ENCODE measurements at places on chromosomes 6 and 20.

DNA sequence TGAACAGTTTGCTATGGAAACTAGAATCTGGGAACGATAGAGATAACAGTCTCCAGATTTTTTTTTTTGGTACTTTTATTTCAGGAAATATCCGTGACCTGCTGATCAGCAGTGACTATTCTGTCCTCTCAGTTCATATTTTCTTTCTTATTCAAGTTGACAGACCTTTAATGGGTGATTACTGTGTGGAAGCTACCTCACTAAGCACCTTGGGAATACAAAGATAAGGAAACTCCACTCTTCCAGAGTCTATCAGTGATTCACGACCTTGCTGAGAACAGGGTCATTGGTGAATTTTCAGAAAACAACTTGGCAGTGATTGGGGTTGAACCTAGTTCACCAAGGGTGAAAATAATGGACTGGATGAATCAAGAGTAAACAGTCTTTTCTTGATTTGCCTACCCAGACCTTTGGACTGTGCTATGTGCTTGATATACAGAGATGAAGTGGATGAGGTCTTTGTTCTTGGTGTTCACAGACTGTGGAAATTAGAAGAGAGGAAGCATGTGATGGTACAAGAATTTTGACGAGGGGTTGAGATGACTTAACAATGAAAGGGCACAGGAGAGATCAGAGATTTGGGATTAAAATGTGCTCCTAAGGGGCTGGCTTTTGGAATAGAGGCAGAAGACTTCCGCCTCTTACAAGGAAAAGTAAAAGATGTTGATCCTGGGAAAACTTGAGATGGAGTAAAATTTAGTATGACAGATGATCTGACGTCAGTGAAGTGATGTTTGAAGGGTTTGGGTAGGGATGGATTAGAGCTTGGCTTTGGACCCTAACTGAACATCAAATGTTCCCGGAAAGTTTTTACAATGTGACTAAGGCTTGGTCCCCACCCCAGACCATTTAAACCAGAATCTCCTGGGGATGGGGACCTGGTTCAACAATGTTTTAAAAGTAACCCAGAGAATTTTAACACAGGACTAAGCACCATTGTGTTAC, 1.2 kb downstream of the KAT14 start:
- DNase-seq: peak; percentile 14

- no peak for DNase-seq
Measured at GRCh38 chr6:44775121-44775520, 387.6 kb downstream of the CDC5L start.

- no peak for DNase-seq
Measured at GRCh38 chr6:128443553-128443952, 76.8 kb downstream of the PTPRK start.

DNA sequence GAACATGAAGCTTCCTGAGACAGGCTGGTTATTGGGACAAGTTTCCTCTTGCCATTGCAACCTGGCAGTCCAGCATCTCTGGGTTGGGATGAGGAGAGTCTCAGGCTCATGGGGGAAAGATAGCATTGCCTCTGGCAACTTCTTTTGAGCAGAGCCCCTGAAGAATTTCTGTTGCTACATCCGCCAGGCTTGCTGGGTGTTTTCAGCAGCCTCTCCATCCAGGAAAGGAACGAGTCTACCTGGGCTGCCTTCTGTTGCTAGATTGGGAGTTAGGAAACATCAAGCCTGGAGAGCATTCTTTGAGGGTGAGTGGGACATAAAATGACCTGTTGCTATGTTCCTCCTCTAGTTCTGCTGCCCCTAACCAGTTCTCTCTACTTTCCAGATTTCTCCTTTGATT, 313.5 kb downstream of the RFPL4B start:
- no peak for DNase-seq

GRCh38 chr6:41343641-41344187, 8.3 kb downstream of the NCR2 start:
- no peak for DNase-seq

GRCh38 chr6:70152786-70153185, 150.1 kb downstream of the COL9A1 start:
- no peak for DNase-seq

DNA sequence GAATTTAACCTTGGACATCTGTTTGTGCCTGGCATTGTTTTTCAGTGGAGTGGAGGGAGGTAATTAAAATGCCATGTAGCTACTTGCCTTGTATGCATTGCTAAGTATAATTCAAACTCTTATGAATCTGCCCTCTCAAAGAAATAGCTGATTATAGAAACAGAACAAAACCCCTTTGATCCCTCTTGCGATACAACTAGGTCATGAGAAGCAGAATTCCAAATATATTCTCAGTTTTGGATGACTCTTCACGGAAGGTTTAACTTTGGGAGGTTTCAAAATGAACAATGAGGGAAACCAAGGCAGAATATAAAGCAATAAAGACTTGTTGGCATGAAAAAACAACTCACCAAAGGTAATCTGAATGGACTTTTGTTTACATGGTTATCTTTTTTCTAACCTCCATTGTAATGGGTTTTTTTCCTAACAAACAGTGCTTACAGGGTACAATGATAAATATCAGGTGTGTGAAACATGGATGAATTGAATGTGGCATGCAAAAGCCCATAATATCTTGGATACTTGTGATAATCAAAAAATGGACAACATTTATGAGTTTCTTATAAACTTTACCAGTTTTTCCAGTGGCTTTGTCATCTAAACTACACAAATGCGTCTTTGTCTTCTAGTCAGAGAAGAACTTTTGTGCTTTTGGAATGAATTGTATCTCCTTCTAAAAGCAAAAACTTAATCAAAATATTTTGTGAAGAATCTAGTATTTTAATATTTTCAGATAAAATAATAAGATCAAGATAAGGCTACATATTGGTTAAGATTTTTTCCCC, 15.7 kb upstream of the HEY2 start:
- DNase-seq: no peak

- DNase-seq: no peak
Measured at GRCh38 chr20:49742948-49743347, 29.3 kb upstream of the B4GALT5 start.

DNA sequence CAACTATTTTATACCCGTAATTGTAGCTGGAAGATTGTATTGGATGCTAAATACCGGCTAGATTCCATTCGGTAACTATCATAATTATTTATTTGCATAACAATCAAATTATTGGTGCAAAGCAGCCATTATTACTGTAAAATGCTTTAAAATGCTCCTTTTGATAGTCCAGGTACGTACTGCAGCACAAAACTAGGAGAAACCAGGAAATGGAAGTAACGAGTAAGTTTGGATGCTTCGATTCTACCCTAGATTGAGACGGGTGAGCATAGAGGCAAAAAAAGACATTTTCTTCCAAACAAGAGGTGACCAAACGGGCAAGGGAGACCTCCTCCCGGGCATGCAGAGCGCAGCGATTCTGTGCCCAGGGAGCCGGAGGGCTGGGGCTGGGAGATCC, 469 bp upstream of the XRN2 start:
- DNase-seq: no peak

DNA sequence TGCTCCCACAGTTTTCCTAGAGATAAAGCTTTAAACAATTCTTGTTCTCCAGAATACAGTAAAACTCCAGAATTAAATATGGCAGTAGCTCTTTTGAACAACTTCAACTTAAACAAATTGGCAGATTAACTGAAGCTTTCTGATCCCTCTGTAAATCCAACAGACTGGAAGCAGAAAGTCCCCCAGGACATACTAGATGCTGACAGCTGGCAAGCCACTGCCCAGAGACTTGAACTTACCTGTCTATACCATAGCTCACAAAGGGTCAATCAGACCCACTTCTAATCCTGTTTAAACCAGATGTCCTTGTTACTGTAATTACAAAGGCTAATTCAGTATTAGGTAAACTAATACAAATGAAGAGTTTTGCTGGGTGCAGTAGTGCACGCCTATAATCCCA, 12.3 kb downstream of the GPLD1 start:
- no peak for DNase-seq

DNA sequence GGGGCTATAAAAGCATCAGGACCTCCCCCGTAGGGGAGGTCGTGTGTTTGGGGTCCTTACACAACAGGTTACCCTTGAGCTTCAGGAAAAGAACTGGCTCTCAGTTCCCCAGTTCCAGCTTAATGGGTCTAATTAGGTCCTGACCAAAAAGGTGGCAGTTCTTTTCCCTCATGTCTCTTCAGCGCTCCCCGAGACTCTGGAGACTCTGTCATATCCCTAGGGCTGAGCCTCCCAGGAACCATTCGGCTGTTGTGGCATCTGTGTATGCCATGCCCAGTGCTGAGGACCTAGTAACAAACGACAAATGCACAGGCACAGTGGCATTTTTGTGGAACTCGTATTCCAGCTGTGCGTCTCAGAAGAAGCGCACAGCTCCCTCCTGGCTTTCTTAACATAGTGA, 14.6 kb downstream of the PRDM1 start:
- no peak for DNase-seq

DNA sequence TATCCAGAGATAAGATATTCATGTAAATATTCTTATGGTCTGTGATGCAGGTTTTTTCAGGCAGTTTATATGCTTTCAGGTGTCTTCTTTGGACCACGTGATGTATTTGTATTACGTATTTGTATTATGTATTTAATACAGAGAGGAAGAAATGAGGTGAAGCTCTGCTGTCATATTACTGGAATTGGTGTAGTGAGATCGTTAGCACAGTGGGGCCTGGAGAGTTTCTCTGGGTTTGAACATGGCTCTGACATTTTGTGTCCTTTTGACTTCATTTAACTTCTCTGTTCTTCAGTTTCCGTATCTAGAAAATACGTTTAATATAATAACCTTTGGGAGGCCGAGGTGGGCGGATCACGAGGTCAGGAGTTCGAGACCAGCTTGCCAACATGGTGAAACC, 1.6 kb upstream of the PRIM2 start:
- DNase-seq: no peak

DNA sequence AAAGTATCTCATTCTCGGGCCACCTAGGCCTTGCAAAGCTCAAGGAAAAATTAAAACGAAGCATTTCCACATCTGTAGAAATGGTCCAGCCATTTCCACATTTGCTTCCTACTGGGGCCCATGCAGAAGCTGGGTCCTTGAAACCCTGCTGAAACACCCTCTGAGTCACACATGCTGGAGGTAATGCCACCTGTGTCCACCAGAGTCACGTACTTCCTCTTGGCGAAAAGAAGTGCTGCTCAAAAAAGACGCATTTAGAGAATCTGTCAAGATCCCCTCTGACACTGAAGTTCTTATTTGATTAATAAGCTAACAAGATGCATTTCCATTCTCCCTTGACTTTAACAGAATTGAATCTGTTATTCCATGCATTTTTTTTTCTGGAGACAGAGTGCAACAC, 423.2 kb downstream of the PREX1 start:
- DNase-seq: peak; percentile 32

- DNase-seq: peak; percentile 6
Measured at GRCh38 chr6:46325561-46326530, 155.1 kb upstream of the ENPP5 start.

GRCh38 chr6:113271437-113271836, 585.7 kb upstream of the MARCKS start:
- DNase-seq: no peak

GRCh38 chr20:10679269-10679668, 5.5 kb upstream of the JAG1 start:
- no peak for DNase-seq

GRCh38 chr6:170371588-170371987, 65.0 kb downstream of the FAM120B start:
- DNase-seq: no peak

DNA sequence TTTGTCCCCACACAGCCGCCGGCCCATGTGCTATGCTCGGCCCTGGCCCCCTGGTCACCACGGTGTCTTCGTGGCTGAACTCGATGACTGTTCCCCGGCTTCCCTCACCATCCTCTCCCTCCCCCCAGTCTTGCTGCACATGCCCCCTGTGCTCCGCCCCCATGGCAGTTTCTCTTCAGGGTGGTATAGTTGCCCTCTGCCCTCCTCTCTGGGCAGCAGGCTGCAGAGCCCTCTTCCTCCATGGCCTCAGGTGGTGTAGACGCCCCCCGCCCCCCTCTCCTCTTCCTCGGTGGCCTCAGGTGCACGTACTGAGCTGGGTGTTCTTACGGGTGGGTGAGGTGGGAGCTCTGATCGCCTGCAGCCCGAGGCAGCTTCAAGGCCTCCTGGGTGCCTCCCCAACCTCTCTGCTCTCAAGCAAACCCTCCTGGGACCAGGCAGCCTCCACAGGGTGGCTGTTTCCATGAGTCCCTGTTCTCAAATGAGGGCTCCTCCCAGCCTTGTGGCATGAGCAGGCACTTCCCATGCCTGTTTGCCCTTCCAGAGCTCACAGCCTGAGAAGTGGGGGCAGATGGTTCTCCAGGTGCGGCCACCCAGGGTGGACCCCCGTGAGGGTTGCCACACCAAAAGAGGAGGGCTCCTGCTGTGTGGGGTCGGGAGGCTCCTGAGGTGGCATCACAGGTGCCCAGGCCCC, 24.8 kb downstream of the COL20A1 start:
- DNase-seq: peak; percentile 38

GRCh38 chr20:12644461-12644860, 364.3 kb upstream of the SPTLC3 start:
- no peak for DNase-seq

DNA sequence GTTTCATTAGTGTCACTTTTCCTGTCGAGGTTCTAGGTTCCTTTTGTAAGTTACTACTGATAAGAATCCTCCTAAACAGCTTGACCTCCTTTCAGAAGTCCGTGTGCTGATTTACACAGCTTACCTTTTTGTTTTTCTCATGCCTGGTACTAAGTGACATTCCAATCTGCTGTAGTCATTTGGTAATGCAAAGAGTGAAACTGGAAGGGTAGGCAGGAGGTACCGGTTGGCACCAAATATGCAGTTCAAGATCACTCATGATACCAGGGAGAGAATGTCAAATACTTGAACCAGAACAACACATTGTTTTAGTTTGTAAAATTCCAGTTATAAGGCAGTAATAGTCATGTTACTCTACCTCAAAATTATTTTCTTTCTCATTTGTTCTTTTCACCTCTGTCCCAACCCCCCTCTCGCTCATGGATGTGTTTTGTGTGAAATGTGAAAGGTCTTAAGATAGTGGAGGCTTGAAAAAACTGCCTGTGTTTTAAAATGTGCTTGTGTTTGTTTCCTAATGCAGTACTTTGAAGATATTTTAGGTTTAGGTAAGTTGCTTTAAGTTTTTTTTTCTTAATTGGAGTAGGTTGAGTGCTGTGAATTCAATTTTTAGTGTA, 23.2 kb downstream of the AFDN start:
- DNase-seq: no peak

- no peak for DNase-seq
Measured at GRCh38 chr6:111731456-111732195, 125.9 kb upstream of the TRAF3IP2 start.

- peak; percentile 82 for DNase-seq
Measured at GRCh38 chr6:42661540-42662153, 60.8 kb downstream of the PRPH2 start.

- DNase-seq: peak; percentile 29
Measured at GRCh38 chr20:61328911-61329558, 77.0 kb downstream of the CDH4 start.

DNA sequence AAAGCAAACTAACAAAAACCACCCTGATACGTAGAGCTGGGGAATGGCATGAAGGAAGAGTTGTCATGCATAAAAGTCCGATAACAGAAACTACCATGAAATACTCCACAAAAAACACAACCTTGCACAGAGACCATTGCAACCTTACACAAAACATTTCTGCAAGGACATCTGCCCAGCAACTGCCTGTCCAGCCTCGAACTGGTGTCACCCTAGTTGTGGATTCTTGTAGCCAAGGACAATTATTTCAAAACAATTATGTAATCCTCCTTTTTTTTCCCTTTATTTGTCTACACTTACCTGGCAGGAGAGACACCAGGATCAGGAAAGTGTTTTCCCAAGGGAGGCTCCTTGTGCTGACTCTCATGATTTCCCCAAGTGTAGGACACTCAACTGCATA, 232.5 kb upstream of the SYNDIG1 start:
- DNase-seq: no peak

GRCh38 chr6:146878168-146878951, 279.6 kb downstream of the ADGB start:
- DNase-seq: no peak

GRCh38 chr20:62885046-62885895, 23.6 kb upstream of the TCFL5 start:
- DNase-seq: no peak

All from NB4 (cell line).